Stimulated activated CD8-positive, alpha-beta memory T cell treated with anti-CD3 and anti-CD28 coated beads, Interleukin-7, amount 100 ng/mL, for 1 hour (primary cell): ENCODE measurements at places on chromosomes 5 and 9.

DNA sequence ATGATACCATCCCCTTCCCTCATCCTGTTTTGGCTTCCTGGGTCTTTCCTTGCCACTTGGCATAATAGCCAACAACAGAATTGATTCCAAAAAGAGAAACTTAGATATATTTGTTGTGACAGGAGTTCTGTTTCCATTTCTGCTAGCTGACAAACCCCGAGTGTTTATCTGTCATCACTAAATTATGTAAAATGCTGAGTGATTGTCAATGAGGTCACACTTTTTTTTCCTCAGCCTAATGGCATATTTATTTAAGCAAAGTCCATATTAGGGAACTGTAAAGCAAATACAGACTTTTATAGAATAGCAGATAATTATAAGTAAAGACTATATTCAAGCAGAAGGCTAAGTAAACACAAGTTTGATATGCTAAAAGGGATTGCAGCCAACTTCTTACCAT is 64.0 kb downstream of the RGS7BP start:
- no peak for DNase-seq

GRCh38 chr5:3309538-3309937 is 286.1 kb upstream of the IRX1 start:
- DNase-seq, result no peak

DNA sequence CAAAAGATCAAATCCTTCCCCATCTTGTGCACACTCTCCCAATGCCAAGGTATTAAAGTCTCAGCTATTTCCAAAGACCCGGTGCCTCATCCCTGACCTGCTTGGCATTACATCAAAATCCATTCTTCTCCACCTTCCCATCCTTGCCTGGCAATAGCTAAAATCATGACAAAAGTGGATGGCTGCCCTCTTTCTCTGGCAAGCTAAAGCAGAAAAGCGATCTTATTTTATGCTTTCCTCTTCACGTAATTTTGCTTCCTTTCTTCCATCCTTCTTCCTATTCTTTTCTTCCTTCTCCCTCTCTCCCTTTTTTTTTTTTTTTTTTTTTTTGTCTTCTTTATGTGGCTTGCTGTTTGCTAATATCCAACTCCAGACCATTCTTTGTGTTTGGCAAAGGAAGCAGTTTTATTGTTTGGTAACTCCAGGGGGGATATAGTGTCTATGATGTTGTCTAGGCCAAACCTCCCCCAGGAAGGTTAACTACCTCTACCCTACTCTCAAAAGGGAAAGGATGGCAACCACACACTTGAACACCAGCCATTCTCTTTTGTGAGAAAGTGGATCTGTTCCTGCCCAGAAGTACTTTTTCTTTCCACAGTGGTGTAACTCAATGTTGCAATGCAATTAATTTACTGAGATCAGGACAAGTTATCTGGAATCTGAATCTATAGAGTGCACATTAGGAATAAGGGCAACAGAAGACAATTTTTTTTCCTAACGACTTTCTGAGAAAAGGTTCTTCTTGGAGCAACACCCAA is 120.9 kb upstream of the TMEM161B start:
- no peak for DNase-seq

DNA sequence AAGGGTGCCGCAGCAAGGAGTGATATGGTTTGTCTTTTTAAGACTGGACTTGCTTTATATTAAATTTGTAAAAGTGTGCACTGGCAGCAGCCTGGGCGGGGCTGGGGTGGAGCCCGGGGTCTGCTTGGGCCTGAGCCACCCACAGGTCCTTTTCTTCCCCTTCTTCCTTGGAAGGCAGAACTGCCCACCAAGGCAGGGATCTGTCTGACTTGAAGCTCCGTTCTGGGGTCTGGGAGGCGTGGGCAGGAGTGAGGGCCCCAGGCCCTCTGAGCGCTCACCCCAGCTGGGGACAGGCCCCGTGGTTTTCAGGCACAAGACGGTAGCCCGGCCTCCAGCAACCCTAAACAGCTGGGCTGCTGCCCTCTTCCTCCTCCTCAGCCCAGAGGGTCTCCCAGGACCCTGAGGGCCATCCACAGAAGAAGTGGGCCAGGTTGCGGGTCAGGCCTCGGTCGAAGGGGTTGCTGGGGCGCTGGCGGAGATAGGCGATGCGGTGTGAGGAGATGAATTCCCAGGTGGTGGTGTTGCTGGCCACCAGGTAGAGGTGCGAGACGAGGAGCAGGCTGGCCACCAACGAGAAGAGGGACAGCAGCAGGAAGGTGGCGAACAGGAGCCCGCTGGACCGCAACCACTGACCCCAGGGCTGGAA is 3.0 kb downstream of the ZDHHC12 start:
- no peak for DNase-seq
